ENCODE measurements at places on chromosomes 12 and 14. TPM values are rescaled to one million over a fixed set of nuclear protein-coding genes. Genes with fewer than 3 reads are reported as not detected.

TMEM63C gene
- total RNA-seq, result 4.0 TPM

- no peak for DNase-seq
- no peaks in the 10 kb centered on the region for H3K27me3 ChIP-seq
- peaks cover 34% of the 10 kb centered on the region for H3K36me3 ChIP-seq
- no peak overlapping the region for H3K4me3 ChIP-seq
- H3K27ac ChIP-seq, result no peak overlapping the region
These were observed 16.8 kb downstream of the SCAF11 start for GRCh38 chr12:45973526-45973925.

DNA sequence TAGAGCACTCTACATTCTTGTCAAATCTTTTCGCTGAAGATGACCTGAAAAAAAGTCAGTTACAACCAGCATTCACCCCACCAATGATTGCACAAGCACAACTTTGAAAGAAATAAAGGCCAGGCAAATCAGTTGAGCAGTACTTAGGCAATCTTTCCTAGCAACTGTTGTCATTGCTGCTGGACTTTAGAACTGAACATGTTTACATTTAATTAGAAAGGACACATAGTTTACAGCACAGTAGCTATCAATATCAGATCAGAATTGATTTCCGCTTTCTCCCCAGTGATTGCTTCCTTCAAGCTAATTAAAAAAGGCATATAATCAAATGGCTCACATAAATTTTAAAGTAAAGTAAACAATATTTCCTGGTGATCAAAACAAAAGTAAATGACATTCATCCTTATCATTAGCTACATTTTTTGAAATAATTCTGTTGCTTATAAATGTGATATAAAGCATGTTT lies 128.4 kb downstream of the FOXA1 start:
- no peaks in the 10 kb centered on the region for H3K4me1 ChIP-seq
- H3K4me3 ChIP-seq, result no peak overlapping the region
- no peaks in the 10 kb centered on the region for H3K36me3 ChIP-seq
- no peaks in the 10 kb centered on the region for H3K27me3 ChIP-seq

COPZ1 gene
- total RNA-seq, result 156 TPM

DNA sequence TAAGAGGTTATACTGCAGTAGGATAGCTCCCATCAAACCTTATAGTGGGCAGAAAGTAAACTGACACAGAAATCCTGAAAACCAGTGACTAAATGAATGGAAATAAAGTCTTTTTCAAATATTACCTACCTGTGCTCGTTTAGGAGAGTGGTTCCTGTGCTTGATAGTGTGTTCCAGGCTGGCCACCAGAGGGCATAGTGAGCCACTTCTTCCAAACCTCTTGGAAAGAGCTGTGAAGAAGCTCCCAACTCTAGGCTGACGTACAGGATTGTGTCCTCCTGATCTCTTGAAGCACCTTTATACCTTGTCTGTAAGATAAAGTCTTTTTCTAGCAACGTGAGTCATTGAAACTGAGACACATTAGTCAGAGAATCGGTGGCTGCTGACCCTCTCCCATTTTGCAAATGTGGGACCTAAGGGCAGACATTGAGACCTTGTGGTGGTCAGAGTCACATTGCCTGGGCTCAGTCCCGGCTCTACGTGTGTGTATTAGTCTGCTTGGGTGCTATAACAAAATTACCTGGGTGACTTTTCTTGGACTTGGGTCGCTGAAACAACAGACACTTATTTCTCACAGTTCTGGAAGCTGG lies 17.6 kb downstream of the TDP1 start:
- H3K27me3 ChIP-seq, result no peaks in the 10 kb centered on the region
- H3K4me1 ChIP-seq, result no peaks in the 10 kb centered on the region
- peaks cover 39% of the 10 kb centered on the region for H3K36me3 ChIP-seq
- H3K27ac ChIP-seq, result no peak overlapping the region
- no peak overlapping the region for H3K4me3 ChIP-seq
- DNase-seq, result peak; percentile 72

Measured in PC-3 (cell line).